ENCODE measurements at places on chromosomes 6 and 20.

- no peak for DNase-seq
Observed at GRCh38 chr20:20317621-20318364, 50.1 kb upstream of the INSM1 start.

GRCh38 chr6:48111575-48111974 lies 578 bp upstream of the PTCHD4 start:
- DNase-seq: no peak

GRCh38 chr6:18893540-18894269 lies 506.6 kb downstream of the RNF144B start:
- DNase-seq: no peak

DNA sequence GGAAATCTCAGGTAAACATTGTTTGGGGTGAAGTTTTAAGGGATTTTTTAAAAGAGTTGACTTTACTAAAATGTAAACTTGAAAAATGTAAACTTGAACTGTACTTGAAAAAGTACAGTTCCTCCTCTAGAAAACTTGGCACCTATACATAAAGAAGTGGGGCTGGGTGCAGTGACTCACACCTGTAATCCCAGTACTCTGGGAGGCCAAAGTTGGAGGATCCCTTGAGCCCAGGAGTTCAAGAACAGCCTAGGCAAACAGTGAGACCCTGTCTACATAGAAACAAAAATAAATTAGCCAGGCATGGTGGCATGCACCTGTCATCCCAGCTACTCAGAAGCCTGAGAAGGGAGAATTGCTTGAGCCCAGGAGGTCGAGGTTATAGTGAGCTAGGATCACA lies 7.2 kb downstream of the BTBD9 start:
- no peak for DNase-seq

DNA sequence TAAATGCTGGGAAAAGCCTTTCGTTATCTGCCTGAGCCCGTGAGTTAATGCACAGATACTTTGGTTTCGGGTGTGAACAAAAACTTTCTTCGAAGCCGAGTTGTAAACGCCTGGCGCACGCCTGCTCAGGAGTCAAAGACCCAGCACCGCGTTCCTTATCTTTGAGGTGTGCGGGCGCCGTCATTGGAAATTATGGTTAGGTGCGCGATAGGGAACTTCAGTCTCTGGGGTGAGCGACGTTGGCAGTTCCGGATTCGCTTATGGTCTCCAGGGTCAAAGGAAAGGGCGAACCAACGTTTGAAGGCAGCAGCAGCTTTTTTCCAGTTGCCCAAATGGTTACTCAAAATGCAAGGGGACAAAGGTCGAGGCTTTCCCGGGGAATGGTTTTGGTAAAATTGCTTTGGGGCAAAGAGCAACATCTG lies 853 bp downstream of the SLC22A3 start:
- no peak for DNase-seq

- peak; percentile 34 for DNase-seq
Observed at GRCh38 chr6:100176311-100176950, 182.4 kb upstream of the MCHR2 start.

GRCh38 chr6:19968201-19968600 lies 131.0 kb downstream of the ID4 start:
- DNase-seq: no peak

DNA sequence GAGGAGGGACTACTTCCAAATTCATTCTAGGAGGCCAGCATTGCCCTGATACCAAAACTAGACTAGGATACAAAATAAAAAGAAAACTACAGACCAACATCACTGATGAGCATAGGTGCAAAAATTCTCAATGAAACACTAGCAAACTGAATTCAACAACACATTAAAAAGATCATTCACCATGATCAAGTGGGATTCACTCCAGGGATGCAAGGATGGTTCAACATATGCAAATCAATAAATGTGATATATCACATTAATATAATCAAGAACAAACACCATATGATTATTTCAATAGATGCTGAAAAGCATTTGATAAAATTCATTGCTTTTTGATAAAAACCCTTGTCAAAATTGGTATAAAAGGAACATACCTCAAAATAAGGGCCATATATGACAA lies 10.2 kb downstream of the PGBD1 start:
- DNase-seq: no peak

GRCh38 chr6:160032538-160032937 lies 63.7 kb downstream of the IGF2R start:
- no peak for DNase-seq

DNA sequence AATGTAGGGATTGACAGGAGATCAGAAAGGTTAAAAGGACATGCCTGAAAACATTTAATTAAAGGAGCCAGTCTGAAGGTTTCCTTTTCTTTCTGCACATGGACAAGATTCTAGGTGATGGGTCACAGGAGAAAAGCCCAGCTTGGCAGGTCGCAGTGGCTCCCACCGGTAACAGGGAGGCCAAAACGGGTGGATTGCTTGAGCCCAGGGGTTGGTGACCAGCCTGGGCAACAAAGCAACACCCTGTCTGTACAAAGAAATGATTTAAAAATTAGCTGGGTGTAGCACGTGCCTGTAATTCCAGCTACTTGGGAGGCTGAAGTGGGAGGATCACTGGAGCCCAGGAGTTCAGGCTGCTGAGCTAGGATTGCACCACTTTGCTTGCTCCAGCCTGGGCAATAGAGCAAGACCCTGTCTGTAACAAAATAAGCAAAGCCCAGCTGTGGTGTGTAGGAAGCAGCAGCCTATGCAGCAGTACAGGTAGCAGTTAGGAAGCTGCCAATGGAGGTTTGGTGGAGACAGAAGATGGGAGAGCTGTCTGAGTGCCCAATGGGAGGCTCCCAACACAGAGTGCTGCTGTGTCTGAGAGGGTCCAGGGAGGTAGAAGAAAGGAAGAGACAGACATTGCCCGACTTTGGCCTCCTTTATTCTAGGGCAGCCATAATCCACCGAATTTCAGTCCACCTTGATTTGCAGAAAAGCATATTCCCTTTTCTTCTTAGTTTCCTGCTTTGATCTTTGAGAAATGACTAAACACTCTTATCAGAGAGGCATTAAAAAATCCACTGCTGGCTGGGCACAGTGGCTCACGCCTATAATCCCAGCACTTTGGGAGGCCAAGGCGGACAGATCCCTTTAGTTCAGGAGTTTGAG lies 7.1 kb upstream of the AP5S1 start:
- no peak for DNase-seq

DNA sequence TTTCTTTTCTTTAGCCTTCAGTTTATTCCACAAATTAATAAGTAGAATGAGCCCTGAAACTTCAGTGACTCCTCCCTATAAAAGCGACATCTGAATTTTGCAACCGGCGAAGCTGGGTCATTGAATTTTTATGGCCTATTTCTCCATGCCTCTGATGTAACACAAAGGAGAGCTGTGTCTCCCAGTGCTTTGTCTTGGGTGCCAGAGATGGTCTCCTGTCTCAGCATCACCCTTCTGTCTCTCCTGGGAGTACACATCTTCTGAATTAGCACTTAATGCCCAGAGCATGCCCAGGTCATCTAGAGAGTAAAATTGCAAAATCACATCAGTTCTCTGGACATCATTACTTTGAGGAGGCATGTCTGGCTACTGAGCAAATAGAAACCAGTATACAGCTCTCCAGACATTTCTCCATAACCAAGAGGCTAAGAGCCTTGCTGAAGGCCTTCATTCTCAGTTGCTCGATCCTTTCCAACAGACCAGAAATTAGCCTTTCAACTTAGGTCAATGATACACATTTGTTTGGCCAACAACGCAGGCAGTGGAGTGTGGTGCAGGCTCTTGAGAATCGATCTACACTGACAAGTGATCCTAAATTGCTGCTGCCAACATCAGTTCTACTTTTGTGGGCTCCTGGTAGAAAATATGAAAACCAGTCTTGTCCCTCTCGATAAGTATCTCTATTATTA lies 176.0 kb upstream of the FOXQ1 start:
- no peak for DNase-seq

- no peak for DNase-seq
Observed at GRCh38 chr6:106981926-106982325, 7.4 kb upstream of the CD24 start.

DNA sequence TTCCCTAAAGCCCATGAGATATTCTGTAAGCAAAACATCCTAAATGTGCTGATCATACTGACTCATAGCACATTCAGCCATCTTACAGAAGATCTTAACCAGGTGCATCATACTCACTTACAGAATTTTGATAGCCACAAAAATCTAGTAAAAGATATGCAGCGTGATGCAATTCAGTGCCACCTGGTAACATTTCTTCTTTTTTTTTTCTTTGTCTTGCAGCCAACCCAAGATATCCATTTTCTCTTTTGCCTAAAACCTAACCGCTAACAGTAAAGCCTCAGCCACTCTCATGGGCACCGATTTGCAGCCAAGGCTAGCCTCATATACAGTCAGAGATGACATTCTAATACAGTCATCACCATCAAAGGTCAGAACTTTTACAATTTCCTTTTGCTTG lies 293.3 kb downstream of the HACE1 start:
- no peak for DNase-seq

DNA sequence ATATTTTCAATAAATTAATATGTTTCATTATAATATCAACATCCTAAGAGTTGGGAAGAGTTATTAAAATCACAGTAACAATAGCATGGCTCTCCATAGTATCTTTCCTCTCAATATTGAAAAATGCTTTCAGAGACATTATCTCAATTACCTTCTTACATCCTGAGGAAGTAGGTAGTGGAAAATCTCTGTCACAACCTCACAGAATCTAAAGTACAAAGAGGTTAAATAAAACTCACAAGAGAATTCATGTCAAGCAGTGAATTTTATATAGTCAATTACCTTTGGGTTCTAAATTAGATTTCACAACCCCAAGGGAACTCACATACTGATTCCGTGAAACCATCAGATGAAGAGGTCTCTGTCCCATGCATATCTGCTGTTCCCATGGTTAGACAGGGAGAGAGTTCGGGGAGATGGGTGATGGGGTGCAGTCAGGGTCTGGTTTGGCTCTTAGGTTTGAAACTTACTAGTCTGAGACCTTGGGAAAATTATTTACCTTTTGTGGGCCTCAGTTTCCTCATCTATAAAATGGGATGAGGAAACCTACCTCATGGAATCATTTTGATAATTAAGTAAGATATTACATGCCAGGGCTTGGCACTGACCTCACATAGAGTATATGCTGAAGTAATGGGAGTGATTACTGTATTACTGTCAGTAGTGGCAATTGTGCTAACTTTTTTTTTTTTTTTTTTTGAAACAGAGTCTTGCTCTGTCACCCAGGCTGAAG lies 74.0 kb upstream of the SNX9 start:
- no peak for DNase-seq

GRCh38 chr6:15044146-15044882 lies 201.6 kb upstream of the JARID2 start:
- no peak for DNase-seq

- no peak for DNase-seq
Observed at GRCh38 chr20:62858058-62858830, 3.4 kb downstream of the TCFL5 start.

DNA sequence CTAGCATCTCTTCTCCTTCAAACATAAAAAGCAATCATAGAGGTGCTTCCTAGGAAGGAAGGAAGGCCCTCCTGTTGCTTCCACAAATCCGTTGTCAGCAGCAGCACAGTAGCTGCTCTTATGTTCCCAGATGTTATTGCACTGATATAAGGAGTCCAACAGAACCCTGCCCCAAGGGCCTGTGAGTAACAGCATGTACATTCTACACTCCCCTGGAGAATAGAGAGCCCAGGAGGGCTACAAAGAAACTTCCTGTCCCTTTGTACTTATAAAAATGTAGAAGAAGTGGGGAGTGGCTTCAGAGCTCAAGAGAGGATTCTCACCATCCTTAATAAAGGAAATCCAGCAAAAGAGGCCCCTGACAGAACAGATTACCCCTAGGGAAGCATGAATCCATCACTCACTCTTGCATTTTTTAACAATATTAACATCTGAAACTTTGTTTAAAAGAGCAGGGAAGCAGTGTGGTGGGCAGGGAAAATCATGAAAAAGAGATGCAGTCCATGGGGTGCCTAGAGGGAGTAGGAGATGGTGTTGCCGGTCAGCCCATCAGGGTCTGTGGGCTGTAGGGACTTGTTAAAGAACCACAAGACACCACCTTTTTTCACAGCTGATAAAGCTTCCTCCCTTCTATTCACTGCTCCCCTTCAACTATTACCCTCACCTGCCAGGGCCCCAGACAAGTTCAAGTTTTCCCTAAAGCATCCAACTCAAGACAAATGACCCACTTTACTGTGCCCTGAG lies 104.5 kb upstream of the ADGRF1 start:
- DNase-seq: peak; percentile 98

DNA sequence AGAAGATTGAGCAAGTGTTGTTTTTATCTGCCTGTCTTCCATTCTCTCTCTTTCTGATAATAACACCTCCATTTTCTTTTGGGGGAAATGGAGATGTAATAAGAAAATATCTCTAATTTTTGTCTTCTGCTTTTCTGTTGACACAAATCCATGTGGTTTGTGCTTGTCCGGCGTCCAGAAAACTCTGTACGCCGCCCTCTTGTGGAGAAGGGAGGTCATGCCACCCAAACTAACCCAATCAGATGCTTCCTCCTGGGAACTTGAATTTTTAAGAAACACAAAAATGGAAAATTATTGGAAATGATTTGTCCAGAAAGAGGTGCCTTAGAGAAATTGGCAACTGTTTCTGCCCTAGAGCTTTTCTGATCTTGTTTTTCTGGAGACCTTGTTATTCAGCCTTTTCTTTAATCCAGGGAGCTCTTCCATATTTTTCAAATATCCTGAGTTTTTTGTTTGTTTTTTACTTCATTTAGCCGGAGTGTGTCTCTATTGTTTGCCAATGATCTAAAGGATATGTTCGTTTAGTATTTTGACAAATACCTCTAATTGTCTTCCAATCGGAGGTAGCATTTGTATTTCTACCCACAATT lies 17.8 kb upstream of the FNDC1 start:
- DNase-seq: peak; percentile 61

DNA sequence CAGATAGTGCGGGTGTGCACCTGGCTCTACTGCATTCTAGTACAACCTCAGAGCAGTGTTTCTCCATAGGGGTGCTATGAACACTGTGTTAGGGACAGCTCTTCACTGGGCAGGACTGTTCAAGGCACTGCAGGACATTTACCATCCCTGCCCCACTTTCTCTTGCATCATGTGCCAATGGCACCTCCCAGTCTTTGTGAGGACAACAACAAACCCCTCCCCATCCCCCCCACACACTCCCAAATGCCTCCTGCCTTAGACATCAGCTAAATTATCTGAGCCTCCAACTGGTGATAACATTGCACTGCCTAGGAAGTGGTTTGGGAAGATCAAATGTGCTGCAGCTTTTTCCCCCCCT lies 98.9 kb downstream of the FYN start:
- no peak for DNase-seq

GRCh38 chr6:87905101-87905641 lies 142.5 kb upstream of the SPACA1 start:
- DNase-seq: no peak

- DNase-seq: no peak
Observed at GRCh38 chr6:92169506-92169905, 1249.9 kb downstream of the EPHA7 start.

- peak; percentile 70 for DNase-seq
Observed at GRCh38 chr6:29011276-29011734, 6.2 kb upstream of the ZNF311 start.

GRCh38 chr20:40670253-40670652 lies 18.8 kb downstream of the MAFB start:
- DNase-seq: no peak

DNA sequence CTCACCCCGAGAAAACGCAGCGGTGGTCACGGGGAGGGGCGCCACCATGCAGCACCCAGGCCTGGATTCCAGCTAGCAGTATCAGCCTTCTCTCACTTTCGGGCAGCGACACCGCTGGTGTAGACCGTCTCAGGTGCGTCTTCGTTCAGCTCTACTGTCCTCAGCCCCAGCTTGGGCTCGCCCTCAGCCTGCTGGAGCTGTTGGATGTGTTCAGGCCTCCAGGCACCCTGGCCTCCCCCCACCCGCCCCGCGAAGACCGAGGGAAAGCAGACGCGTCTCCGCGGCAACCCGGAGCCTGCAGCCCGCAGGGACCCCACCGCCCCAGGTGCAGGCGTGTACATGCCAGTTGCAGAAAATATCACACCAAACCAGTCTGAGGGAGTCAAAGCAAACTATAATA lies 60.8 kb upstream of the CARMIL1 start:
- DNase-seq: no peak
